Hypothalamus (tissue), 51 donors: ENCODE measurements at places on chromosomes 11 and 22.

GRCh38 chr11:120827820-120828219 is 196.1 kb upstream of the TBCEL start:
- DNase-seq, result no peak

GRCh38 chr11:86291466-86292262 is 10.4 kb upstream of the HIKESHI start:
- peak; percentile 35 for DNase-seq

DNA sequence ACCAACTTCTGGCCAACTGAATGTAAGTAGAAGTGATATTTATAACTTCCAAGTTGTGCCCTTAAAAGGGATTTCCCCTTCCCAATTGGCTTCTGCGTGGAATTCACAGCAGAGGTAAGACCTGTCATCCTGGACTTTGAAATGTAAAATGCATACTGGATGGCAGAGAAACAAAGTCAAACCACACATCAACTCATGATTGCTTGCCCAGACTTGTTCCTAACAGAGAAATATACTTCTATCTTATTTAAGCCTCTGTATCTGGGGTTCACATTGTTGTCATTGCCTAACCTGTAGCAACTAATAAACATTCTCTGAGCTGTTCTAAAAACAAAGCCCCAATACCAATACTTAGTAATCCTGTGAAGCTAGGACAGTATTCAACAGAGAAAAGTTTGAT is 6.2 kb downstream of the ME3 start:
- no peak for DNase-seq

GRCh38 chr11:612201-612960 is 3.4 kb downstream of the IRF7 start:
- no peak for DNase-seq
